ENCODE measurements at places on chromosomes 7 and 10.

DNA sequence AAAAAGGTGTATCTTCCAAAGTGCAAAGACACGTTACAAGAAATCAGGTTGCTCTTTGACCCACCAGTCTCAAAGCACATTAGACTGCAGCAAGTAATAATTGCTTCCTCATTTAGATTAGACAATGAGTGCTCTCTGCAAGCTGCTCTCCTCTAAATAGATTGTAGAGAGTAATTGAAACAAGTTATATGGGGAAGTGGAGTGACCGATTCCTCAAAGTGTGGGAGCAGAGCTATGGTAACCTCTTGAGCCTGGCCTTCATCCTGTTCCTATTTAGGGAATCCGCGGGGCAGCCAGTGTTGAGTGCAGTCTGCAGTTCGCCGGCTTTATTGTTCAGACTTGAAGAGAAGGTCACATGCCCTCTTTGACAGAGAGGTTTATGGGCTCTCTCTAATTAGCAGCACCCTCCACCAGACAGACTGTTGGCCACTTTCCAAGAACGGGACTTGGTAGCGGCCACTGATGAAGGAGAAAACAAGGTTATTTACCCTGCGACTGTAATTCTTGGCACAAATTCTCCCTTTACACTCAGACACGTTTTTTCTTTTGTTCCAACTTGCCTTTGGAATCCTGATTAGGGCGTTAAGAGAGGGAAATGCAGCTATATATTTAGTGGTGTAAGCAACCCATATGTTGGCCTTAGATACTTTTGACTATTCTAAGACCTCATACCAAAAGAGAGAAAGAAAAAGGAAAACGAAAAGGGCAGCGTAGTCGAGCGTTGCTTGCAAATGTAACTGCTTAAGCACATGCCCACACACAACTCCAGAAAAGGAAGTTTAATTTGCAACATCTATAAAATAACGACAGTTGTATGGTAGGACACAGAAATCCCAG, 107.5 kb downstream of the REEP3 start:
- no peak for DNase-seq

GRCh38 chr7:69349291-69349690, 249.0 kb upstream of the AUTS2 start:
- no peak for DNase-seq

- no peak for DNase-seq
These were observed 7.4 kb upstream of the GNA12 start for GRCh38 chr7:2851497-2851896.

- DNase-seq, result no peak
These were observed 127.6 kb upstream of the SLC26A5 start for GRCh38 chr7:103573479-103574058.

GRCh38 chr10:21281765-21282484, 243.6 kb downstream of the SKIDA1 start:
- DNase-seq, result no peak

GRCh38 chr10:112752288-112752687, 197.8 kb upstream of the TCF7L2 start:
- no peak for DNase-seq

DNA sequence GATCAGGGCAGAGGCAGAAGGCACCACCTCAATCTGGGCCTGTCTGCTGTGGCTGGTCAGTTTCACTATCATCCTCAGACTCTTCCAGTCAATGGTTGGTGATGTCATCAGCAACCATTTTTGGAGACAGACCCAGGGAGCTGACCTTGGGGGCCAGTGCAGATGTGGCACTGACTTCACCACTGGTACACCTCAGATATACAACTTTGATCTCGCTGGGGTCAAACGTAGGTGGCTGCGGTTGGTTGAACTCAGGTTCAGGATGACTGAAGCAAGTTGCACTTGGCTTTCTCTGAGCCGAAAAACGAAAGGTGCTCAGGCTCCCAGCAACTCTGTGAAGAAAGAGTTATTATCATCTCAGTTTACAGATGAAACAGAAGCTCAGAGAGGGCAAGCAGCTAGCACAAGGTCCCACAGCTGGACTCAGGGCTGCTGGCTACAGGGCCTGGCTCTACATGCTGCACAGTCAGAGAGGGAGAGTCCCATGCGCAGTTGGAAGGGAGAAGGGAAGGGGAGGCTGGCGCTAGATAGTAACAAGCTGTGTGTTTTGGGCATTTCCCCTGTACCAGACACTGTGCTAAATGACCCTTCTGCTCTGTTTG, 27.2 kb downstream of the ANKRD16 start:
- DNase-seq, result no peak

DNA sequence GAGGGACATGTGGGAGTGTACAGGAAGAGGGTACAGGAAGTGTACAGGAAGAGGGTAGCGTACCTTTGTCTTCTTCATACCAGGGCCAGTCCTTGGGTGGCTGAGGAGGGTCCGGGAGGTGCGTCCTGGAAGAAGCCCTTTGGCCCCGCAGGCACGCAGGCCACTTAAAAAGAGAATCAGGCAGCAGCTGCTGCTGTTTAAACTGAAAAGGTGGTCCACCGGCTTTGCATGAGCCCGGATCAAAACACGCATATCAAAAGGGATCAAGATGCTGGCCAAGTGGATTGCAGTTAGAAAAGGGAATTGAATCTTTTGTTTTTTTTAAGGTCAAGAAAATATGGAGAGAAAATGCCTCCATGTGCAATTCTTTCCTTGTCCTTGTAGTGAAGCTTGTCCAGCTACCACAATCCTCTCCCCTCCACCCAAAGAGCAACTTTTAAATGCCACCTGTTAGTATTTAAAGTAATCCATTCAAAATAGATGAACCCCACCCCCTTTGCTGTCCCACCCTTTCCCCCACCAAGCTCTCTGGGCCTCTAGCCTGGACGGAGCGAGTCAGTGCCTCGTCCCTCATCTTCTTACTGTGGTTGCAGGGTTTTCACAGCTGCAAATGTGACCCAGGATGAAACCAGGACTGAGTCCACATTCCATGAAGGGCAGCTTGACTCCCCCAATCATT, 142.8 kb downstream of the GLCCI1 start:
- no peak for DNase-seq

GRCh38 chr10:16910793-16911164, 93.6 kb upstream of the RSU1 start:
- no peak for DNase-seq

DNA sequence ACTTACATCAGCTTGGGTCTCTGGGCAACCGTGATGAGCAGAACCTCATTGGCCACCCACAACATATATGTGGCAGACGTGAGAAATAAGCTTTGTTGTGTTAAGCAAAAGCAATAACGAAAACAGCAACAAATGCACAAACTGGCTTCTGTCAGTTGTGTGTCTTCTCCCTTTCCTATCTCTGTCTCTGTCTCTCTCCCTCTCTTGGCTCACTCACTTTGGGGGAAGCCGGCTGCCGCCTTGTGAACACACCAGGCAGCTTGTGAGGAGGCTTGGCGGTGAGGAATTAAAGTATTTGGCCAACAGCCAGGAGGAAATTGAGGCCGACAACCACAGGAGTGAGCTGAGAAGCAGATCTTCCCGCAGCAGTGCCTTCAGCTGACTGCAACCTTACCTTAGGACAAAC, 21.9 kb upstream of the CDCA7L start:
- DNase-seq, result no peak

GRCh38 chr10:34814913-34815184, 247 bp downstream of the PARD3 start:
- DNase-seq, result no peak

- no peak for DNase-seq
These were observed 210.3 kb downstream of the ABCA13 start for GRCh38 chr7:48381571-48381970.

All from stimulated activated CD4-positive, alpha-beta T cell treated with anti-CD3 and anti-CD28 coated beads, Interleukin-1b, Interleukin-23, amount 100 ng/mL, for 1 hour (primary cell).